ENCODE measurements at places on chromosomes 13 and 19.

GRCh38 chr13:81551036-81551435 is 1210.1 kb upstream of the SPRY2 start:
- no peak for DNase-seq

DNA sequence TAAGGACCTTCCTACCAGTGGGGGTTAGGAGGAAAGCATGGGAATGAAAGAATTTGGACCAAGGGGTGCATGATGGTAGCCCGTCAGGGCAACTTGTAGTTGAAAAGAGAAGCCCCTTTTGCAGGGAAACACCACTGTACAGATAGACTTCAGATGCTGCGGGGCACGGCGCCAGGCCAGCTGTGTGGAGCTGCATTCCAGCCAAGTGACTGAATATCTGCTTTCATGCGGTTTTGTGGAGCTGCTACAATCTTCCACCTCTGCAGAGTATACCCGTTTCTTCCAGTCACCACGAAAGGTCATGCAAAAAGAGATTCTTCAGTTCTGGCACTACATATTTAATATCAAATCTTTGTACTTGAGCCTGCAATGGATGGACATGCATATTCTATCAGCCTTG is 104.7 kb downstream of the RGCC start:
- DNase-seq, result no peak

DNA sequence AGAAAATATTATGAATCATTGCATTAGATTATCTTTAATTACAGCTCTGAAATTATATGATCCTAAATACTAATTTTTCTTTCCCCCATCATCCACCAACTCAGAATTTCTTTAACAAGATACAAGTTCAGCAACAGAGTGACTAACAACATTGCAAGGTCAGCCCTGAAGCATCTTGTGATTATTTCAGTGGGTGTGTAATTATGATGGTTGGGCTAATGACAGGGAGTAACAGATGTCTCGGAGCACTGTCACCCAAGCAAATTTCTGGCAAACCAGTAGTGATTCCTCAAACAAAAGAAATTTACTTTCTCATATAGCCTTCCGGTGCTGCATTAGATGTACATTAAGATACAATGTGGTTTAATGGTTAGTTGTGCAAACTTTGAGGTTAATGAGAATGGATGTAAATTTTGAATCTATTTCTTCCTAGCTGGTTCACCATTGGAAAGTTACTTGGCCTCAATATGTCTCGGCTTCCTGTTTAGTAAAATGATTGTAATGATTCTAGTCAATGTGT is 238.9 kb downstream of the ITGBL1 start:
- DNase-seq, result no peak

DNA sequence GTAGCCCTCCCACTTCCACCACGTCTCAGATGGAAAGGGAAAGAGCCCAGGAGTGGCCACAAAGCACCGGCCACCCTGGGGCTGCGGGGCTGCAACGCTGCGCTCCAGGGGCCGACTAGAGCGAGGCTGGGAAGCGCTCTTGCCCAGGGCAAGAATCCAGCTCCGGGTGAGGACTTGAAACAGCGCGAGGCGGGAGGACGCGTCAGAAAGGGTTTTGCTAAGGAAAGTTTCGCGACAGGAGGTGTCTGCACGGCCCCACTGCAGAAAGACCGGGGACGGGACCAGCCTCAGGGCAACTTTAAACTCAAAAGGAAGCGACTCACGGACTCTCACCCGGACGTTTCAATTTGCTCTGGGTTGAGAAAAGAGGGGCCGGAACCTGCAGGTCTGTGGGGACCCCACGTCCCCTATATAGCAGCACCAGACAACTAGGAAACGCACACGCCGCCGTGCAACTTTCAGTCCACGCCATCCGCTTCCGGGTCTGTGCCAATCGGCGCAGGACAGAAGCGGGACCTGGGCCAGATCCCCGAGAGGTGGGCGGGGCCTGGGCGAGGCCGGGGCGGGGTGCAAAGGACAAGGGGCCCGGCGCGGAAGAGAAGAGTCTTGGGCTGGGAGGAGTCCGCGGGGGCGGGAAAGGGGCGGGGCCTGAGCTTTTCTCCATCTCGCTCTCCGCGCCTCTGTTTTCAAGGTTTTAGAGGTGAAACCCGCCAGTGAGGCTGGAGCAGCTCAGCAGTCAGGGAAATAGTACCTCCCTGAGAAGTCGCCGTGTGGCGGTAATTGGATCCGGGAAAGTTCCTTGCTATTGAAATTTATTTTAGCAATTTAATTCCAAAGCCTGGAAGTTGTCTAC is at the start of gene ZNF816:
TSS of gene ZNF816 (minus strand) at position 488 of the 853 bp plus-strand sequence. CDS start 6,792 bp downstream, outside the sequence.
- peak; percentile 100 for DNase-seq

GRCh38 chr13:40982772-40983171 is 36.3 kb downstream of the ELF1 start:
- DNase-seq, result peak; percentile 52

DNA sequence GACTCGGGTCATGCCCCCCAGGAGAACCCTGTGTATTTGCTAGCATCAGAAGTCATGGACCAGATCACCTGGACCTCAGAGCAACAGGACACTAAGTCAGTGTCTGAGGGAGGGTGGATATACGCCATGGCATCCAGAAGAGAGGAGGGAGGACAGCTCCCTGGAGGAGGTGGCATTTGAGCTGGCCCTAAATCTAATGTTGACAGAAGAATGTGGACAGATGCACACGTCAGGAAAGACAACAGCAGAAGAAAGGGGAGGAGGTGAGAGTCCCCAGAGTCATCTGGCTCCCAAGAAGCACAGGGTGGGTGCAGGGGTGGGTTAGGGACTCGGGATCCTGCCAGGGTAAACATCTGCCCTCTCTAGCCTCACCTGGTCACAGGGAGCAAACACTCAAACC is 24.5 kb upstream of the CCNE1 start:
- DNase-seq, result no peak

All from CD4-positive, alpha-beta T cell treated with Interleukin-6 for 4 hours (primary cell).